ENCODE measurements at places on chromosomes 1 and 21.
A peak's percentile ranks its signal among the peaks of the same experiment; 100 is the strongest.

DNA sequence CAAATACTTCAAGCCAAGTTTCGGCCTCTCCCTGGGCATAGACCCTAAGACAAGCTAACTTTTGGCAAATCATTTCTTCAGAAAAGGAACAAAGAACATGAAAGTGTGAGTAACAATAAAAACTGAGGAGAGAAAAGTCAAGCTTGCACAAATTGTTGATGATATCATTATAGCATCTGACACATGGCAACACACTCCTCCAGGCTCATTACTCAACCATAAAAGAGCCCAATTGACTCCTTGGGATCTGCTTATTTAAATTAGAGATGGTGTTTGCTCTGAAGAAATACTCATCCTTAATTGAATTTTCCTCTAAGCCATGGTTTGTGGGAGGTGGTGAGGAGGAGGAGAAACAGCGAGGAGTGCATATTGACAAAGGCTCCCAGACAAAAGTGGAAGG is 54.5 kb downstream of the TNFSF4 start:
- no peak for DNase-seq

- DNase-seq: peak; percentile 86
Observed at GRCh38 chr1:201593200-201593921, 54.4 kb downstream of the NAV1 start.

DNA sequence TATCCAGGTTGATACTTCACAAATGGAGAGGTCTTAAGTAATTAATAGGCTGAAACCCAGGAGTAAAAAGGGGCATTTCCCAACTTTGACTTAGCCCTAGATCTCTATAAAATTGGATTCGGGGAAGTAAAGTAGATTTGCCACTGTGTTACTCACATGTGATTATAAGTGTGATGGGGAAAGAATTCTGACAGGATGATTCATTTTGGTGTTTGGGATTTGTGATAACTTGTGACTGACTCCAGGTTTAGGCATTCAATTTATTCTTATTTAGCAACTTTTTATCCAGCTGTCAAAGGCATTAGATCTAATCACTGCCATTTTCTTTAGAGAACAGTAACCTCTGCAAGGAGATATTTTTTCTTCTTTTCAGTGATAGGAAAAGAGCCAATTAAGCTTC is 175.5 kb downstream of the ASTN1 start:
- DNase-seq: peak; percentile 7

- DNase-seq: peak; percentile 14
Observed at GRCh38 chr1:150406483-150406882, 42.5 kb downstream of the RPRD2 start.

- peak; percentile 80 for DNase-seq
Observed at GRCh38 chr1:169928438-169929209, 34.9 kb upstream of the SCYL3 start.

DNA sequence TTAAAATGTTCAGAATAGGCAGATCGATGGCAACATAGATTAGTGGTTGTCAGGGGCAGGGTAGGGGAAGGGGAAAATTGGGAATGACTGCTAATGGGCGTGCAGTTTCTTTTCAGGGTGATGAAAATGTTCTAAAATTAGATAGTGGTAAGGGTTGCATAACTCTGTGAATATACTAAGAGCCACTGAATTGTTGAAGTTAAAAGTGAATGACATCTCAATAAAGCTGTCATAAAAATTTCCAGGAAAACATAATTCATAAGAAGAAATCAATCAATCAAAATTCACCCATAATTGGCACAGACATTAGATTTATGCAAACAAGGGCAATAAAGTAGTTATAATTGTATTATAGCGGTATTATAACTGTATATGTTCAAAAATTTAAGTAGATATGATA is 228.2 kb downstream of the PCP4 start:
- DNase-seq: no peak

DNA sequence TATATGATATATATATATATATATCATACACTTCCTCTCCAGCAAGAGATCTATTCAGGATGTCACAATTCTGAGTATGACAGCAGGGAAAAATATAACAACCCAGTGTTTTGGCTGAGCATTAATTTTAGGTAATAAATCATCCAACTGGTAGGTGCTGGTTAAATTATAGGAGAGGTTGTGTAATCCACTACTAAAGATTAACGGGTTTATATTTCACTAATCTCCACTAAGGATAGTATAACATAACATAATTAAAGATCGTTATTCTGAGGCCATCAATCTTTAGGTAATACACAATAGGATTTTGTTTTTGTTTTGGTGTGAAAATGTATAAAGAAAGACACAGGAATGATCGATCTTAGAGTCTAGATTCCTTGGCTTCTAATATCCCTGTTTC is 102.2 kb downstream of the COQ8A start:
- no peak for DNase-seq

DNA sequence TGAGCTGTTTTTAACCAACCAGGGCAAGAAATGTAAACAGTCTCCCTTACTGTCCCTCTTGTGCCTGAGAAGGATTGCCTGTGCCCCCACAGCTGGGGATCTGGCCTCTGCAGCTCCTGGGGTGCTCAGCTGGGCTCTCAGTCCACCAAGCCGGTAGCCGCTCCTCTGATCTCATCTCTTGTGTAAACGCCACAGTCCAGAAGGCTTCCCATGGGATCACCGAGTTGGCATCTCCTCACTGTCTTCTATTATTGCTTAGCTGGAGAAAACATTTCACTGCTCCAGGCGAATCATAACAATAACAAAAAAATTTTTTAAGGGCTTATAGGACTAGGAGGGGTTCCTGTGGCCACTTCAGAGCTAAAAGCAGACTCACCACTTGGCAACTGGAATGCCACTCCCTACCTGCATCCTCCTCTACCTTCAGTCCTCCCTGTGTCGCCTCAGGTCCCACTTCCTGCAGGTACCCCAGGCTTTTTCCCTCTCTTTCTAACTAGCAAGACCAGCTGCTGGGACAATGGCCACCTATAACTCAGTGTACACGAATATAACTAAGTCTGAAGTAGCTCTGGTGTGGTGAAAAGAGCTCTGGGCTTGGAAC is 75.8 kb downstream of the ATP1A1 start:
- DNase-seq: peak; percentile 41

GRCh38 chr1:9815150-9815549 is 8.6 kb downstream of the CLSTN1 start:
- DNase-seq: no peak

DNA sequence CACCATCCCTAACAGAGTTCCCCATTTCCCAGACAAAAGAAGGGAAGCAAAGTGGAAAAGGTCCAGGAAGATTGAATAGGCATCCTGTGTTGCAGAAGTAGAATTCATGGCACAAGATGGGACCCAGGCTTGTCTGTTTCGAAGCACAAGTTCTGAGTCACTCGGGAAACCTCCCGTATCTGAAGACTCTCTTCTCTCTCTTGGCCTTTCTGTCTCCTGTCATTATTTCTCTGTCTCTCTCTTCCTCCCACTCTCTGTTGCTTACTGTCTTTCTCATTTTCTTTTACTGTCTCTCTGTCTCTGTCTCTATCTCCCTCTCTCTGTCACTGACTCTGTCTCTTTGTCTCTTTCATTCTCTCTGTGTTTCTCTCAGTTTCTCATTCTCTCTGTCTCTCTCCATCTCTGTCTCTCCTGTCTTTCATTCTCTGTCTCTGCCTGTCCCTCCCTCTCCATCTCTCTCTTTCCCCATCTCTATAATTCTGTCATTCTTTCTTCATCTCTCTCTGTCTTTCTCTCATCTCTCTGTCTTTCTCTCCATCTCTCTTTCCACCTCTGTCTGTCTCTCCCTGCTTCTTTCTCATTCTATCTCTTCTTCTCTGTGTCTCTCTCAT is 23.7 kb downstream of the RNF187 start:
- DNase-seq: no peak

DNA sequence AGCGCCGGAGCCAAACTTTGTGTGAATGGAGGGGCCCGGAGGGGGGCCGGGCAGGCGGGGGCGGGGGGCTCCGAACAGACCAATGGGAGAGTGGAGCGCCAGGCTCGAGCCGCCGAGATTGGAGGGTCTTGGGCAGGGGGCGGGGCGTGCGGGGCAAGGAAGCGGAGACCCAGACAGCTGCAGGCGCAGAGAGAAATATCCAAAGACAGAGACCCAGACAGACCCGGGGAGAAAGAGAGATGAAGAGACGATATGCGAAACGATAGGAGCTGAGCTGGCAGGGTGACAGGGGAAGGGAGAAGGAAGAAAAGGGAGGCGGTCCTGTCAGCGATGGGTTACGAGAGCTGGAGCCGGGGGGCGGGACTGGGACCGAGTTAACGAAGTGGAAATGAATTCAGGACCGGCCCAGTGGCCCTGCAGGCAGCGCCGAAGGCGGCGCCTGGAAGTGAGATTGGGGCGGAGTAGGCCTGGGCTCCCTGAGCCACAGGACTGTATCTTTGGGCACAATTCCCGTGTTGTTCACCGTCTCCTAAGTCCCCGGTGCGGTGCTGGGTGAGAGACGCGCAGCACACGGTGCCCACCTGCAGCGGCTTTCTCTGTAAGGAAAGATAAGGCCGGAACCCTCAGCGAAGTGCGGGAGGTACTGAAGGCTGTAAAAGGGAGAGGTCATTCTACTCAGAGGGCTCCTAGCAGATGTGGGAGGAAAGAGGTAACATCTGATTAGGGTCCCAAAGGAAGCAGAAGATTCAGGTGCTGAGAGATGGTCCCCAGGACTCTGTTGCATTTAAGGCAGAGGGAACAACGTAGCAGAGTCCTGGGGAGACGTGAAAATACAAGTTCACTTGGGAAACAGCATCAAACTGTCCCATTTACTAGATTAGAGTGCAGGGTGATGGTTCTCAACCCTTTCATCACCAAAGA is 543 bp upstream of the KCNJ10 start:
- DNase-seq: peak; percentile 58

DNA sequence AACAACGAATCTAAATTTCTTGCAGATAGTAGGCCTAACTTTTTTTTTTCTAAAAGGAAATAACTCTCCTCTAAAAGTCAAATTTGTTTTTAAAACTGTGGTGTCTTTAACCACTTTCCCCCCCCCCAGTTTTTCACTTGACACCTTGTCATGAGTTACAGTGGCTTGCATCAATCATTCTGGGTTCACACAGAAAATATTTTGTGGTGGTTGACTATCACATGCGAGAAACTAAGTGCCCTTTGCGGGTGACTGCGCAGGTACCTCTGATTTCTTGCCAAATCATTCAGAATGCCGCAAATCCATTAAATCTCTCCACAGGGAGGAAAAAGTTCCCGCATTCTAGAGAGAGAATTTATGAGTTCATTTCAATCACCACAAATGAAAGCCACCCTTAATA is 23.8 kb upstream of the SAMSN1 start:
- no peak for DNase-seq

DNA sequence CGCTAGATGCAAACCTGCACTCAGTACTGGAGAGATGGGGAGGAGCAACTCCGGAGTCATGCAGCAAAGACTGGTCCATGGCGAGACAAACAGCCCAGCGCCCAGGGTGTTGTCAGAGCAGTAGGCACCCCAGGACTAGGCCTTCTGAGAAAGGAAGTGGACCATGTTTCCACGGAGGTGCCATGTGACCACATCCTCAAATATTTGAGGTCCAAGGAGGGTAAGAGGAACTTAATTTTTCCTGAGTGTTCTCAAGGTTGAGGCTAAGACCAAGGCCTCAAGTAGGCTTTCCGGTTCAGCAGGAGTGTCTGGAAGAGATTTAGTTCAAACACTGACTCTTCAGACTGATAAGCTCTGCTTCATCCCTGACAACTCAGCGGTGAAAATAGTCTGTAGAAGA is 186.2 kb downstream of the RHOU start:
- DNase-seq: no peak

GRCh38 chr1:20037877-20038276 is 32.1 kb upstream of the PLA2G5 start:
- no peak for DNase-seq

- DNase-seq: peak; percentile 76
Observed at GRCh38 chr21:34930971-34931370, 118.1 kb downstream of the RUNX1 start.

DNA sequence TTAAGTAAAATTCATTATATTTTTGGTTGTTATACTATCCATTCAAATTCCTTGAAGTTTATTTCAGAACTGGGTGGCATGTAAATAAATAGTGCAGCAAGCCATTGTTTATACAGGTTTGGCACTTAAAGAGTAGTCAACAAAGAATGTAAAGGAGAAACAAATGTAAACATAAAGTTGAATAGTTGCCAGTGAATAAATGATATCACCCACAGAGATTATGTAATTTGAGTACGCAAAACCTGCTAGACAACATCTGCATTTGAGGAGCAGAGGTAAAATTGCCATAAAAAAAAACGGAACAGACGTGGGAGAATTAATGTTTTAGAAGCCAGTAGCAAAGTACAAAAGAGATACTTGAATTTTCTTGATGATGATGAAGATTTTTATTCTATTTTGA is 111.6 kb downstream of the ADGRL2 start:
- no peak for DNase-seq

- no peak for DNase-seq
Observed at GRCh38 chr1:18939398-18940302, 16.8 kb downstream of the IFFO2 start.

- DNase-seq: no peak
Observed at GRCh38 chr1:17370618-17371017, 1.4 kb upstream of the PADI6 start.

DNA sequence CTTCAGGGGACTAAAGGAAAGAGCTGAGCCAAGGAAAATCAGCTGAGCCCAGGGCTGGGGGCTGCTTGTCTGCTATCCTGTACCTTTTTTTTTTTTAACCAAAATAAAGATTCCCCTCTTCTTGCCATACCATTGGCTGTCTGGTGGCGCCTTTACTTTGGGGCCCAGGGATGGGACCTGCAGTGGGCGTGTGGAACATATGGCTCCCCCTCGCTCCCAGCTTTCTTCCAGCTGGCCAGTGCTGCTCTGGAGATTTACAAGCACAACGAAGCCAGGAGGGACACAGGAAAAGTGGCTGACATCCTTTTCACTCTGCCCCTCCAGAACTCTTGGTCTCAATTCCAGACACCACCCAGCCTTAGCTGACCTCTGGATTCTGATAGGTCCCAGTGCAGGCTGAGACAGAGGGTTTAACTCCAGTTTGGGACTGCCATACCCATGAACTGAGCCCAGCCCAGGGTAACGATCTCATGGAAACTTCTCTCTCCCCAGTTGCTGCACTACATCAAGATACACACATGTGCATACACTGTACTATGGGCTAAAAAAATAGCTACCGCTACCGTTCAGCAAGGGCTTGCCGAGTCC is 5.4 kb upstream of the SFN start:
- no peak for DNase-seq

GRCh38 chr21:36350282-36350910 is 30.4 kb downstream of the MORC3 start:
- peak; percentile 68 for DNase-seq

GRCh38 chr21:27555996-27556395 is 589.1 kb upstream of the ADAMTS5 start:
- DNase-seq: peak; percentile 62

GRCh38 chr1:110337704-110338308 is 1.4 kb upstream of the RBM15 start:
- DNase-seq: no peak

- no peak for DNase-seq
Observed at GRCh38 chr21:26365849-26366248, 195.3 kb upstream of the APP start.

DNA sequence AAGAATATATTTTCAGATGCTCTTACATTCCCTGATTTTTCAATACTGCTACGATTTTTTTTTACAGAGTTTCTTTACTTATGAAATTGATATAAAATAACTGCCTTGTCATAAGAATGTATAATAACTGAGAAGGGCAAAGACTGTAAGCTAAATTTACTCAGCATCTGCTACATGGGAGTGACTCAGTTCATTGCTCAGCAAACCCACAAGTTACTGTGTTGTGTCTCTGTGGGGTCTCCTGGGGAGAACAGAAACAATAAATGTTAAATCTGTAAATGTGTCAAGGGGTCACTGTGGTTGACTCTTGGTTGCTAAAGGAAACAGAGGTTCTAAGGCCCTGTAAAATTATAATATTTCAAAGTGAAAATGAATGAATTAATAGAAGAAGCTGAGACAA is 210.3 kb upstream of the CACYBP start:
- peak; percentile 92 for DNase-seq

- no peak for DNase-seq
Observed at GRCh38 chr1:18739408-18739807, 108.8 kb downstream of the PAX7 start.

Measured in choroid plexus epithelial cell (primary cell).